ENCODE measurements at places on chromosomes 16 and 17.

DNA sequence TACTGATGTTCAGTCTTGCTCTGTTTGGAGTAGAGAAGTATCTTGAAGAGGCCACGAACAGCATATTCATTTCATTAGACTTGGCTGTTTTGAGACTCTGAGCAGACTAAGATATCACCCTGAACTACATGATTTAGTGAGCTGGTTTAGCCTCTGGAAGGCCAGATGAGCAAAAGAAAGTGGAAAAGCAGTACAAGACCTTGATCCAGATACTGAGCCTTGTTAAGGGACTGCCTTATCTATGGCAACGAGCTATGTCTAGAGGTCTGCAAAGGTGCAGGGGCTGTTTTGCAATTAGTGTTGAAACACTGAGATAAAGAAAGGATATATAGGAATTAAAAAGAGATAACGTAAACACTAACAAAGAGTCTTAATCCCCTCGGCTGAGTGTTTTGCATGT lies 231.4 kb downstream of the IRX3 start:
- DNase-seq, result no peak

DNA sequence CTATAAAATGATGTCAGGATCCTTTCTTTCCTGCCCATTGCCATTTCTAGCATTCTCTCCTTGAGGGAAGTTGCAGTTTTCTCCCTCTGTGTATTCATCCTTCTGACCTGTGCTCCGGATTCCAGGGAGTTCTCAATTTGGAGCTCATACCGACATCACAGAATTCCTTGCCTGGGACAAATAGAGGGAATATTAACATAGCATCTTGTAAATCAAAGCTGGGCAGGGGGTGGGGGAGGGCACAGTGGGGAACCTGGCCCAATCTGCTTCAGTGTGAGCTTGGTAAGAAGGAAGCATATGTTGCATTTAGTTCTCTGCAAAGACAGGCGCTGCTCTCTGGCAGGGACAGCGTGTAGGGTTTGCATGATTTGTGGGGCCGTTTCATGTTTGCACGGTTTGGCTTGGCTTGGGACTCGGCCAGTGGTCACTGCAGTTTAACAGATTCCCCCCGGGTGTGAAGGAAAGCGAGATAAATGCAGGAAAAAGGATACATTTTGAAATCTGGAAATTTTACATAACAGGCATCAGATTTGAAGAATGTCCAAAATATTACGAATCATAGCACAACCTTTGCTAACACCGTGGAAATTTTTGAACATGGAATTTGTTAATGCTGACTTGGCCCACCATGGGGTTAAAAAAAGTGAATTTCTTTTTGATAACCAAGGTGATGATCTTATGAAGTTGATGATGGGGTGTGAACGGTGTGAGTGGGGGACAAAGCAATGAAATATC lies 178.0 kb downstream of the WWOX start:
- no peak for DNase-seq

GRCh38 chr16:59566446-59566845 lies 832.3 kb upstream of the GOT2 start:
- DNase-seq, result no peak

- DNase-seq, result no peak
Observed at GRCh38 chr16:23966597-23967394, 131.0 kb downstream of the PRKCB start.

DNA sequence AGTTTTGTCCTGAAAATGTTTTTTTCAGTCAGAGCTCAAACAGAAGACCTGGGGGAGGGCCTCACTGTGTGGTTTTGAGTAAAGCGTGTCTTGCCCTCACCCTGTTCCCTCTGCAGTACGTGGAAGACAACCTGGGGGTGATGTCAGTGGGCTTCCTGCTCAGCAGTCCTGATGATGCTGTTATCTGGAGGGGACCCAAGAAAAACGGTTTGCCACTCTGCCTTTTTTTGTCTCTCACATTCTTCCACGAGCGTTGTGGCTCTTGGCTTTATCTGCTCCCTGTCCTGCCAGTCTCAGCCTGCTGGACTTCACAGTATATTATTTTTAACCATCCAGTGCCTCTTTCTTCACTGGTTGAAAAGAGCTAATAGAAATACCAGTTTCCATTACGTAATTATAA lies 12.9 kb downstream of the NUBP1 start:
- no peak for DNase-seq
